Stromal cell of bone marrow (primary cell): ENCODE measurements at places on chromosomes 11 and 22.

DNA sequence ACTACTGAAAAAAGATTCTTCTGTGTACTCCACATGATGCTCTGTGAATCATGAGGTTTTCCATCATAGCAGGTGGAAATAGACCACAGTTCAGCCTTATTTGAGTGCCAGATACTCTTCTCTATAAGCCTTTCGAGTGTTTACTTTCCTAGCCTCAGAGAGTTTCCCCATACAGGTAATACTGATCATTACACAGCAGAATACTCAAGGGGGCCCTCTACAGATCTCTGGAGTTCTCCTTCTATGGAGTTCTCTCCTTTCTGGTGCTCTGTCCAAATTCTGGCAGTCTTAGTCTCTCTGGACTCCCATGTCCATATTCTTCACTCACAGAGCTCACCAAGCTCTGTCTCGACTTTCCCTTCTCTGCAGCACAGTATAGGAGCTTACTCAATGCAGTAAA is 175.7 kb upstream of the CARD18 start:
- no peak for DNase-seq

GRCh38 chr11:110519796-110520195 is 90.0 kb downstream of the FDX1 start:
- no peak for DNase-seq

- DNase-seq, result no peak
Measured at GRCh38 chr11:64395545-64396078, 36.6 kb downstream of the RPS6KA4 start.

- no peak for DNase-seq
Measured at GRCh38 chr11:122656631-122657101, 1.1 kb downstream of the UBASH3B start.

- no peak for DNase-seq
Measured at GRCh38 chr11:112100462-112100861, 13.8 kb downstream of the SDHD start.

GRCh38 chr11:102489186-102490145 is 36.9 kb upstream of the TMEM123 start:
- no peak for DNase-seq

GRCh38 chr11:97996762-97997161 is 1024.0 kb upstream of the CNTN5 start:
- DNase-seq, result no peak

- no peak for DNase-seq
Measured at GRCh38 chr11:108204929-108205499, 17.4 kb downstream of the NPAT start.

GRCh38 chr11:31366795-31367194 is 2.7 kb downstream of the DCDC1 start:
- DNase-seq, result no peak

DNA sequence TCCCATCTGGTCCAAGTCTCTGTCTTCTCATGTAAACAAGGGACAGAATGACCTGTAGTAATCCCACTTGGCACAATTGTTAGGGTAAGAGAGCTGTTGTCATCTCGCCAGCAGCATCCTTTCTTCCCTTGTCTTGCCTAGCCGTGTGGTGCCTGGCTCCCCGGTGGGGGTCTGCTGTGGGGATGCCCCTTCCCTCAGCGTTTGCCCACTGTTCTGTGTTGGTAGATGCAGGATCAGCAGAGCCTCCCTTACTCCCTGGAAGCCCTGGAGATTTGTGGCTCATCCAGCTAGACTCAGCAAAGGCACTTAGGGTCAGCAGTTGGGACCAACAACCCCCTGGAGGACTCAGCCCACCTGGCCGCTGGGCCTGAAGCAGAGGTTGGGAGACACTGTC is 13.0 kb downstream of the ACO2 start:
- no peak for DNase-seq

GRCh38 chr11:26105762-26106423 is 226.0 kb upstream of the ANO3 start:
- DNase-seq, result no peak

- DNase-seq, result no peak
Measured at GRCh38 chr11:95282291-95282751, 51.3 kb upstream of the SESN3 start.

DNA sequence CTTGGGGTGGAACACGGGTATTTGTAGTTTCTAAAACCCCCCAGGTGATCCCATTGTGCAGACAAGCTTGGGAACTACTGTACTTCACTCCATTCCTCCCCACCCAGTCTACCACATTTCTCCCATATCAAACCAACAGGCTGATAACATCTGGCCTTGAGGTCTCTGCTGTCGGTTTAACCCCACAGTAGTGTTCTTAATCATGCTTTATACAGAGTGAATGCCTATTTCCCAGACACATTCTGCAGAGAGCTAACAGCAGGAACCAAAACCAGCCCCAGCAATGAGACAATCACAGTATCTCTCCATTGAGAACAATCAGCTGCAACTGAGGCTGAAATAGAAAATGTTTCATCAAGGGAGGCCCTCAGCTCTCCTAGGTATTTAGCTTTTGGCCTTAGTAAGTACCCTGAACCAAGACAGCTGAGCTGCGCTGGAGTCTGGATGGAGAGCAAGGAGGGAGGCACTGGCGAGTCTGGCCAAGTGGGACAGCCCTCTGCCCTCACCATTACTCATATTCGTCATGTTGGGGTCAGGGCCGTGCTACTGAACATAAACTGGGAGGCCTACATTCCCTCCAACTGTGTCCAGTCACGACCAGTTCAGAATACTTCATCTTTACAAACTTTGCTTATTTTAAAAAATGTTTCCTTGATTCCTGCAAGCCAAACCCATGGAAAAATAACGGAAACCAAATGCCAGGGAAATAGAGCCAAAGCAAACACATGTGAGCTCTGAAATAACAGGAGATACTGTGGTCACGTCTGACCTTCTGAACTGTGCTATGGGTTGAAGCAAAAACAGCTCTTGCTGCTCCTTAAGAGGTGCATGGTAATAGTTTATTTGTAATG is 81.0 kb downstream of the CCDC34 start:
- DNase-seq, result peak; percentile 98

DNA sequence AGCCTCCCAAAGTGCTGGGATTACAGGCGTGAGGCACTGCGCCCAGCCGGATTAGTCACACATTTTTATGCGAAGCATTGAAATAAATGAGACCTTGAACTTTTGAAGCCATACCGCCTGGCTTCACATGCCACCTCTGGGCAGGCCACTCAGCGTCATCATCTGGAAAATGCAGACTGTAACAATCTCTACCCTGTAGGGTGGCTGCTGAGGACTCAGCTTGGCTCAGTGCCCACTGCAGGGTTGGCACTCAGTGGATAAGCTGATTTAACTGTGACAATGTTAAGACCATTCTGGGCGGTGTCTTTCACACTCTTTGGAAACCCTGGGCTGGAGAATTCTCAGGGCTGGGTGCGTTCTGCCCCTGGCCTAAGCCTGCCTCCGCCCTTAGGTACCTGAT is 8.5 kb downstream of the SH3BP1 start:
- no peak for DNase-seq

DNA sequence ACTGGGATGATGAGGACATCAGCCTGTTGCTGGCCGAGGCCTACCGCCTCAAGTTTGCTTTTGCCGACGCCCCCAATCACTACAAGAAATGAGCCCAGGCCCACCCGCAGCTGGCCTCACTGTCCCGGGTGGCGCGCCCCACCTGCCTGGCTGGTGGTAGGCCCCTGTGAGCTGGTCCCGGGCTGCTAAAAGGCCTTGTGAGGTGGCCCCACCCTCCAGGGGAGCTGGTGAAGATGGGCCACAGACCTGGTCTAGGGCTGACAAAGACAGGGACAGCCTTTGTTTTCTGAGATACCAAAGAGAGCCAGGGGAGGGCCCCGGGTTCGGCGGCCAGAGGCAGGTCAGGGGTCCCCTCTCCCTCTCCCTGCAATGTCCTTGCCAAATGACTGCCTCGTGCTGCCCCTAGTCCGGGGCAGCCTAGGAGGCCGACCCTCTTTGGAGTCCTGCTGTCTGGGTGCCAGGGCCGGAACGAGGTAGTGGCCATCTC is 411.1 kb downstream of the TBC1D22A start:
- no peak for DNase-seq

DNA sequence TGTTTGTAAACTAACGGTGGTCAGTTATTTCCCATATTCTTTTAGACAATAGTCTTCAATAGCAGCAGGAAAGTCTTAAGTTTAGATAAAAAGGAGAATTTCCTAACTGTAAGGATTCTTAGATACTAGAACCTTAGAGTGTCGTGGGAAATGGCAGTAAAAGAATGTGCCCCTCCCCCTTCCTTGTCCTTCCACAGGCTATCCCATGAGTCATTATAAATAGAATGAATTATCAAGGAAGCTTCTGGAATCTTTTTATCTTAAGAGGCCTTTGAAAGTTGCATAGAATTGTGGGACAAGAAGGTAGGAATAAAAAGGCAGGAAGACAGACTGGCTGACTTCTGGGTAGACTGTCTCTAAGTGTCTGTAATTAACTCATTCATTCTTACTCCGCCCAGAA is 165.2 kb upstream of the TBCEL start:
- no peak for DNase-seq

DNA sequence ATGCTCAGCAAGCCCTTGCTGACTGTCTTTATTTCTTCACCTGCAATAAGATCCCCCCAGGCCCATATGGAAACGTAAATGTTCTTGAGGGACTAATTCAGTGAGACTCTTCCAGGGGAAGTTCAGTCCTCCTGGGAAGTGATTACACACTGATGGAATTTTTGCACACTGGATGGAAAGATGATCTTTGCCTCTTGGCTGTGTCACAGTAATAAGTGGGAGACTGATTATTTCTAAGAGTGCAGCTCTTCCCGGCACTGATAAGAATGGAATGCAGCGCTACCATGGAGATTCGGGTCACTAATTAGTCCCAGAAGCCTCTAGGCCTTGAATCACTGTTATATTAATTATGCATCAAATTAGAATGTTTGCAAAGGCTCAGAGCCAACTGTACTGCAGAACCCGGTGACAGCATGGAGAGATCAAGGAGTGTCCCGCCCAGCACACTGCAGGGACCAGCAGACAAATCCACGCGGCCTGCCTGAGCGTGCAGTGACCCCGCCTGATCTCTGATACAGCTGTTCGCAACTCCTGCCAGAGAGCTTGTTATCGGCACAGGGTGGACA is 178.3 kb downstream of the SNX19 start:
- DNase-seq, result peak; percentile 53

DNA sequence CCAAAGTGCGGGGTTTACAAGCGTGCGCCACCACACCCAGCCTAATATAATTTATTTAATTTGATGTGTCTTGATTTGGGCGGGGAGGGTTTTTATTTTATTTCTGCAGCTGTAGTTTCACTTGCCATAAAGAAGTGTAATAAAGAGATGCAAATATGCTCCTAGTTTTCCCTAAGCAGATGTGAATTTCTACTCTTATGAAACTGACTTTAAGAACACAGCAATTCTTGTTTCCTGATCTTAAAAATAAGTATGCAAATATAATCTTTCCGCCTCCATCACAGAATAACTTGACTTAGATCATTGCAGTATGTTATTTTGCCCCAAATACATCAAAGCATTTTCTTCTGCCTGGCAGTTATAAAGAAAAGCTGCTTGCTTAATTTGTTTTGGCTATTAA is 4.4 kb downstream of the SPCS2 start:
- no peak for DNase-seq

DNA sequence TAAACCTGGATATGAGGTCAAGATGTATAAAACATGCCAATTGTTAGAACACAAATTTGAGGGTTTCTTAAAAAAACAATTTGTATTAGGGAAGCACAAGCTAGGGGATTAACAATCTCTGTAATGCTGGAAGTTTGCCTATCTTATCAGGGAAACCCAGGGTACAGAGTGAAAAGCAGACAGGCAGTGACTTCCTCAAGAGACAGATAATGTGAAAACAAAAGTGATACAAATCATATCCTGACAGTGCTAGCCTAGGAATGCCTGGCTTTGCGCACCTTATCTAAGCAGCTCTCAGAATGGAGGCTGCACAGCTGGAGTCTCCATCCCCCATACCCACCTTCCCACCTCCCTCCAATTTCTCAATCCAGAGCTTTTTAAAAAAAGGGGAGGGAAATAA is 22.5 kb upstream of the RBX1 start:
- no peak for DNase-seq

DNA sequence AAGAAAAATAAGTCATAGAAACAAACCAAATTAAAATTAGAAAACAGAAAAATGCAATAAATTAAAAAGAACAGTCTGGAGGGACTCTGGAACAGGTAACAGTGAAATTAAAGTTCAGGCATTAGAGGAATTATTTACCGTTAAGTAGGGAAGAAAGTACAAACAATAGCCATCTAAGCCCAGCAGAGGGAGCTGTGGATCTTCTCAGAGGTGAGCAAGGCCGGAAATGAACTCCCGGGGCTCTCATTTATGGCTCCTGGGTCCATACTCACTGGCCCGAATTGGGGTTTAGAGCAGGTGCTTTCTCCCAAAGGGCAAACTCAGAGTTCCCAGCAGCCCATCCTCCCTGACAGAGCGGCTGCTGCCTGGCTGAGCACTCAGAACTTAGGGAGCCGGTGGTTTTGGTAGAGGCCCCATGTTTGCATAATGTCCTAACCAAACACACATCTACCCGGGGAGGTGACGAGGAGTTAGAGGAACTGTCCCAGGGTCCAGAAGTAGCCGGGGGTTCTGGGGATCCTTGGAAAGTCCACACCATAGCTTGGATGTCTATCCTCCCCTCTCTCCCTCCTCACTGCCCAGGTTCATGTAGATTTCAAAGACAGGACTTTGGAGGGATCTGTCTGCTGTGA is 87.8 kb upstream of the VPREB1 start:
- DNase-seq, result peak; percentile 21

GRCh38 chr11:26283852-26284408 is 48.0 kb upstream of the ANO3 start:
- no peak for DNase-seq

- peak; percentile 88 for DNase-seq
Measured at GRCh38 chr22:18075720-18076497, 1.9 kb upstream of the PEX26 start.
